ELR (cell line): ENCODE measurements at places on chromosomes 5 and 9.

DNA sequence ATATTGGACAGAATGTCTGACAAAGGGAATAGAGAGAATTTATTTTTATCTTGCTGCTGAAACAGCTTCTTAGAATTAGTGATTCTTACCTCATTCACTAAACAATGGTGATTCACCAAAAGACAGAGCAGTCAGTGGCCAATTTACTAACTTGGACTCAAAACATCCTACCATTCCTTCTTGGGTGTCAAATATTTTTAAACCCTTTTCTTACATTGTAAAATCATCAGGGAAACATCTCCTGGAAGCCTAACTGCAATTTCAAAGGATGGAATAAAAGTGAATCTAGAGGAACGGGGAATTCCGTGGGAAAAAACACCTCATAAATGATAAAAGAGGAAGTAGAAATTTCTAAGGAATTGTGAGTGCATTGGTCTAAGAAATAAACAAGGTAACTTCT, 97.7 kb downstream of the LHFPL2 start:
- peak; percentile 47 for DNase-seq

GRCh38 chr9:118532592-118532991, 828.4 kb downstream of the TLR4 start:
- no peak for DNase-seq

- peak; percentile 73 for DNase-seq
Observed at GRCh38 chr9:35110327-35110761, 5.3 kb downstream of the ATOSB start.

DNA sequence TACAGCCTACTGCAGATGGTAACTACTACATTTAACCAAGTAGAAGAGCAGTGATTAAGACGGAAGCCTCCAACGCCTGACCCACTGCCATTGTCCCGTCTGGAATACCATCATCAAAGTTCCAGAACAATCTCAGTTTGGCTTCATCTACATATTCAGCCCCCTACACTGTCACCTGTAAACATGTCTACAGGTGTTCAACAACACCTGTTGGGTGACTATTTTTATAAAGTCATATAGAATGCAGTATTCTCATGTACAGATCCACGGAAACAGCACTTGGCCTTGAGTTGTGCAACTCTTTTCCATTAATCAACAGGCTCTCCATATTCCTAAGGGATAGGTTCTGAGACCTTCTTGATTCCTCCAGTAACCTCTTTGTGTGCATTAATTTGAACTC, 53.3 kb upstream of the AGXT2 start:
- DNase-seq = no peak

GRCh38 chr9:128244837-128245231, 31.0 kb downstream of the GOLGA2 start:
- DNase-seq = peak; percentile 73
